ENCODE measurements at places on chromosomes 1 and 21.
A peak's percentile ranks its signal among the peaks of the same experiment; 100 is the strongest.

DNA sequence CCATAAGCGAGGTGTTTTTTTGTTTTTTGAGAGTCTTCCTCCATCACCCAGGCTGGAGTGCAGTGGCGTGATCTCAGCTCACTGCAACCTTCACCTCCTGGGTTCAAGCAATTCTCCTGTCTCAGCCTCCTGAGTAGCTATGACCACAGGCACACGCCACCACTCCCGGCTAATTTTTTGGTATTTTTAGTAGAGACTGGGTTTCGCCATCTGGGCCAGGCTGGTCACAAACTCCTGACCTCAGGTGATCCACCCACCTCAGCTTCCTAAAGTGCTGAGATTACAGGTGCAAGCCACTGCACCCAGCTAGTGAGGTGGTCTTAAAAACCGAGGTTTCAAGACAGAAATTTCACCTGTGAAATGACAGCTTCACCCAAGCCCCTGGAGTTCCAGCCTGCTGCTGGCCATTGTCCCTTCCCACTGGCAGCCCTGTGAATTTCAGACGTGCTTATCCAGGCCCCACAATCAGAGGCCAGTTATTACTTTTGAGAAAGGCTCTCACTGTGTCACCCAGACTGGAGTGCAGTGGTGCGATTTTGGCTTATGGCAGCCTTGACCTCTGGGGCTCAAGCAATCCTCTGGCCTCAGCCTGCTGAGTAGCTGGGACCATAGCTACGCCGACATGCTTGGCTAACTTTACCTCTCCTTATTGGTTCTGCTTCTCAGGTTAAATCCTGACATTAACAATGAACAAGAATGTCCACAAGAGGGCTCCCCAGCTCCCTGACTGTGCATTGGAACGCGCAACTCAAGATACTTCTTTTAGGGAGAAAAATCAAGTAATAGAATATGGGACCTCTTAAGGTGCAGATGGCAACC lies 19.4 kb downstream of the ENO1 start:
- DNase-seq, result peak; percentile 25

- no peak for DNase-seq
Observed at GRCh38 chr1:53431805-53432565, 27.2 kb upstream of the DMRTB1 start.

- no peak for DNase-seq
Observed at GRCh38 chr1:8006037-8006963, 19.8 kb downstream of the ERRFI1 start.

- no peak for DNase-seq
Observed at GRCh38 chr1:87598429-87598828, 269.7 kb downstream of the LMO4 start.

- no peak for DNase-seq
Observed at GRCh38 chr1:203899869-203900714, 38.7 kb downstream of the SNRPE start.

DNA sequence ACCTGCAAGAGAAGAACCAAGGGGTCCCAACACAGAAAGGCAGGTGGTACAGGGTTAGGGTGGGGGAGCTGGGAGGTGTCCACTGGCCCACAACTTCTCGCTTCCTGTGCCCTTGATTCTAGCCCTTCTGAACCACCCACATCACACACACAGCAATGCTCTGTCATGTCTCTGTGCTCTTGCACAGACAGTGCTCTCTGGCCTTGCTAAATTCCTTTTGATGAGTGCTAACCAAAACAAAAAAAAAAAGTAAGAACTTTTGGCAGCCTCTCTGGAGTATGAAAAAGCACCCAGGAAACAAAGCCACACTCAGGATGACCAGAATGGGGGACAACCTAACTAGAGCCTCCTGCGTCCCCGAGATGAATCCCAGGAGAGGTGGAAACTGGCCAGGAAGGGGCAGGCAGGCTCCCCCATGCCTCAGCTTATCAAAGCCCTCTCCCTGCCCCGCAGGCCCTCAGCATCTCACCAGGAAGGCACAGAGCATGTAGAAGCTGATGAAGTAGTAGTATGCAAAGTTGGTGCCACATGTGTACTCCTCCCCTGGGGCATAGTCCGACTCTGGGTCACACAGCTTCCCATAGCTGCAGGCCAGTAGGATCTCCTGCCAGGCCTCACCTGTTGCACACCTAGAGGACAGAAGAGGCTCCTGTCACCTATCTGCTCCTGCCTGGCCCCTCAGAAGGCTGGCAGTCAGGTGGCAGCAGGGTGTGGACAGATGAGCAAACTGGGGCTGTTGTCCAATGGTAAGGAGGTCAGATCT lies 27.2 kb upstream of the KIF21B start:
- DNase-seq, result no peak

- no peak for DNase-seq
Observed at GRCh38 chr1:4087530-4088420, 187.7 kb upstream of the C1orf174 start.

- DNase-seq, result no peak
Observed at GRCh38 chr1:59089922-59090457, 206.9 kb upstream of the FGGY start.

DNA sequence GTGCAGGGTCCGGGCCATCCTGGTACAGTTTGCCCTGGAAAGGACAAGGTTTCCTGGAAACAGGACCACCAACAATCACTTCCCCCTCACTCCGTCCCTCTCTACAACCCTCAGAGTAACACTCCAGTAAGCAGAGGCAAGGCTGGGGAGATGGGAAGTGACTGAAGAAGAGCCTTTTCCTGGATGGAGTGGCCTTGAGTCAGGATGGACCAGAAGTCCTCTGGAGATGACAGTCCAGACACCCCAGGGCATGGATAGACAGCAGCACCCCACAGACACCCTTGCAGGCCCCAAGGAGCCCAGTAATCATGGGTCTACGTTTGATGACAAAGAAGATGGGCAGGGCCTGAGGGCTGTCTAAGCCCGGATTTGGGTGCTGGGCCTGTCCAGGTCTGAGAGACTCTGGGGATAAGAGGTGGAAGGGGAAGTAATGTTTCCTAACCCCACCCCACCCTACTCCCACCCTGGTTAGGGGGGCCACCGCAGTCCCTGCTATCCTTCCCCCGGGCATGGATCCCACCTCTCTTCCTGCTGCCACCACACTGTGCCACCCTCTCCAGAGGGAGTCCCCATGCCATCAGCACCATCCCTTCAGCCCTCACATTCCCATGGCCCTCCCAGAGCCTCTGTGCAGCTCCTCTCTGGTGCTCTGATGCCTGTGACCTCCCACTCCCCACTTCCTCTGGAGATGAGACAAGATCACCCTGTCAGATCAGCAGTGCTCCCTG lies 7.2 kb upstream of the S100A8 start:
- DNase-seq, result no peak

DNA sequence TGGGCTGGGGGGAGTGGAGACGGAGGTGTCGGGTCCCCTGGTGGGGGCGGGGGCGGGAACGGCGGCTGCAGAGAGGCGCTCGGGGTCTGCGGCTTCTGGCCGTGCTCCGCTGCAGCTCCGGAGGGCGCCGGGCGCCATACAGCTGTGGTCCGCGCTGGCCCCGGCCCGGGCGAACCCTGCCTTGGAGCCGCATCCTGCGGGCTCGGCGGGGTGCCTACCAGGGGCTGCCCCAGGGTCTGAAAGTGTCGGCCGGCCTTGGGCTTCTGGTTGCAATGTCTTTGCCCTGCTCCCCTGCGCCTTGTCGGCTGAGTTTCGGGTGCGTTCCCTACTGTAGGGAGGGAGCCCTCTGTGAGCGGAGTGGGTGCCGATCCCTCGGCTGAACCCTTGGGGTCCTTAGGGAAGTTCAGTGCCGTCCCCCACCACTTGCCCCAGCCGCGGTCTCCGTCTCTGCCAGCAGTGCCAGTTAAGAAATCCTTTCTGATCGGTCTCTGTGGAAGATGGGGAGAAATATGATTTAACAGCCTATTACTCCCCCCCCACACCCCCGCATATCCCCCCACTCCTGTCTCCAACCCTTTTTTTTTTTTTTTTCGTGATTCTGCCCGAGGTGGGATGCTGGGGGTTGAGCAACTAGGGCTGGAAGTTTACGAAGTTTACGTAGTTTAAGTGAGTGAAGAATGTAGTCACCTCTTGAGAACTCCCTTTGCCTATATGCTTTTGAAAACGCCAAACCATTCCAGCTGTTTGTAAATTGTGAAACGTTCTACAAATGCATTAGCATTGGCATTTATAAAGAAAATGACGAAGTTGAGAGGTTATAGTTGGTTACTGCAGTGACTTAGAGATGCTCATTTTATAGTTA lies 588 bp downstream of the NEXN start:
- no peak for DNase-seq

DNA sequence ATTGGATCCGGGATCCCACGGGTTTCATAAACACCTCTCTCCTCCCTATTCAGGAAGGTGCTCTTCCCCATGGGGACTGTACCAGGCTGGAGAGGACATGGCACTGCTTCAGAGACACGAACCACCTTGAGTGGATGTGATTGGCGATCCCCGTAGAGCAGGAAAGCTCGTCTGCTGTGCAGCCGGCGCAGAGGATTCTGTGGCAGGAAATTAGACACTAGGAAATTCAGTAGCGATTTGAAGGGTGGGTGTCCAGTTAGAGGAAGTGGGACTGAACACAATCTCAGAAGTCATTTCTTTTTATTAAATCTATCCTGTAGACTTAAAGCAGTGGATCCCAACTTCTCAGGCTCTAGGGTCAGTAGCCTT lies 767 bp downstream of the PDIK1L start:
- DNase-seq, result no peak

GRCh38 chr21:38718481-38718880 lies 87.2 kb upstream of the ETS2 start:
- no peak for DNase-seq

GRCh38 chr1:221456918-221457317 lies 285.0 kb downstream of the DUSP10 start:
- no peak for DNase-seq

DNA sequence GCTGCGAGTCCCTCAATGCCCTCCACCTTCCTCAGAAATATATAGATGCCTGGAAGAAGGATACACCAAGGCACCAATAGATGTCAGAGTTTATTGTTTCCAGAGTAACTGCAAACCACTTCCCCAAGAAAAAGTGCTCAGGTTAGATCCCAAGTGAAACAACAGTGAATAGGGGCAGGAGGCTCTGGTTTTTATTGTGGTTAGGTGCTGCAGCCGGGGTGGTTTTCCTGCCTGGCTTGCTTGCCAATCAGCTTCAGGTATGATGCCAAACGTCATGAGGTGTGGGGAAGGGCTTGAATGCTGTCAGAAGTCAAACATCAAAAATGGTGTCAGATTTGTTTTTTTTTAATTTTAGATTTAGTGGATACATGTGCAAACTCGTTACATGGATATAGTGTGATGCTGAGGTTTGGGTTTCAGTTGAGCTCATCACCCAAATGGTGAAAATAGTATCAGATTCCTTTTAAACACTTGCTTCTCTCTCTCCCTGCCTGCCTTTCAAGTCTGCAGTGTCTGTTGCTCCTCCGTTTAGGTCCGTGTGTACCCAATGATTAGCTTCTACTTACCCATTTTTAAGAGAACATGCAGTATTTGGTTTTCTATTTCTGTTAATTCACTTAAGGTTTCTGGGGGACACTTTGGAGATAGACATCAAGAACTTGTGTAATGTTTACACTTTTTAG lies 1317.0 kb downstream of the MRPL39 start:
- DNase-seq, result no peak

DNA sequence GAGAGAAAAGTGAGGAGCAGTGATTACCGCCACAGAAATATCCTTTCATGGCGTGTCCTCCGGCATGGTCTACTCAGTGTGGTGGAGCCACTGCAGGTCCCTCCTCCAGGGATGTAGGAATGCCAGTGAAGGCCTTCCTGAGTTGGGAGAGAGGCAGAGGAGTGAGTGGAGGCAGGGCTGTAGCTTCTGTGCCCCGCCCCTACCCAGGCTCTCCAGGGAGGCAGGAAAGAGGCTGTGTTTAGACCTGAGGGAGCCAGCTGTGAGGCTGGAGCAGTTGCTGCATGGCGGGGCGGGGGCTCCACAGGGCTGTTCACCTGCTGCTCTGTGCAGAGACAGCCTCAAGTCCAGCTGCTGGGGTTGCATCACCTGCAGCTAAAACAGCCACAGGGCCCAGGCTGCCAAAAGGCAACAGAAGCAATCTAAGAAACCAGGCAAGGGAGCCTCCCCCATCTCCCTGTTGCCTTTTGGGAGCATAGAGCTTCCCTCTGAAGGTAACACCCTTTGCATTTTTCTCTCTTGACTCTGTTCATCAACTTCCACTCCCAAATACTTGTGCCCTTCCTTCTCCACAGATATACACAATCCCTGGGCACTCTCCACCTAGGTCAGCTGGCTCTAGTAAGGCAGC lies 801 bp upstream of the ANXA9 start:
- no peak for DNase-seq

Measured in activated CD8-positive, alpha-beta memory T cell treated with anti-CD3 and anti-CD28 coated beads for 1 hour (primary cell).